Motor neuron (in vitro differentiated cells): ENCODE measurements at places on chromosomes 3 and 15. TPM values are rescaled to one million over a fixed set of nuclear protein-coding genes. Genes with fewer than 3 reads are reported as not detected.

DNA sequence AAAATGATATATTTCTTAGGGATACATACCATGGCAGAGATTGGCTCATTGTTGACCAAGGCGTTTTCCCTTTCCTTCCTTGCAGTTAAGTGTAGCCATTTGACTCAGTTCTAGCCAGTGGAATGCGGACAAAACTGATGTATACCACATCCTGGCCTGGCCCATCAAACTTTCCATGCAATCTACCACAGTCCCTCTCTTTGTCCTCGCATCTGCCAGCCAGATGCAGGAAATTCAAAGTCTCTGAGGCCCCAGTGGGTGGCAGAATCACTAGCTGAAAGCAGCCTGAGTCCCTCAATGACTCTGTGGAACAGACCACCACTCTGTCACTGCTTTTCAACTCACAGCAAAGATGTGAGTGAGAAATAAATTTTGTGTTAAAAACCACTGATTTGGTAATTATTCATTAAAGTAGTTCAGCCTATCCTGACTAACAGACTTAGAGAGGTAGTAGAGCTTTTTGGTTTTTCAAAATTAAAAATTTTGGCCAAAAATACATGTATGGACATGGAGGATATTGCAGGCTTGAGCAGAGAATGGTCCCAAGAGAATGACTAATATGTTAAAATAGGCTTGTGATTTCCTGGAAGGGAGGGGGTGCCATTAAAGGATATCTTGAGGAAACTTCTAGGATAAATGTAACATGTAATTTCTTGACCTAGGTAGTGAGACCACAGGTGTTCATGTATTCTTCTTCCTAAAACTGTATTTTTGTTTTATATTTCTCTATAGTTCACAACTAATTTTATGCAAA is 10.9 kb downstream of the LRRFIP2 start:
- peak; percentile 91 for ATAC-seq

- no peak for ATAC-seq
These were observed 100.2 kb downstream of the CNTN4 start for GRCh38 chr3:2198776-2199279.

- ATAC-seq: no peak
These were observed 59.4 kb downstream of the TMEM44 start for GRCh38 chr3:194573680-194574437.

GRCh38 chr15:45287390-45287956 is 35.4 kb downstream of the SLC28A2 start:
- peak; percentile 63 for ATAC-seq

GRCh38 chr3:104066658-104067057 is 1300.1 kb upstream of the ALCAM start:
- peak; percentile 67 for ATAC-seq

GRCh38 chr15:27623149-27623548 is 476.0 kb downstream of the OCA2 start:
- no peak for ATAC-seq

DNA sequence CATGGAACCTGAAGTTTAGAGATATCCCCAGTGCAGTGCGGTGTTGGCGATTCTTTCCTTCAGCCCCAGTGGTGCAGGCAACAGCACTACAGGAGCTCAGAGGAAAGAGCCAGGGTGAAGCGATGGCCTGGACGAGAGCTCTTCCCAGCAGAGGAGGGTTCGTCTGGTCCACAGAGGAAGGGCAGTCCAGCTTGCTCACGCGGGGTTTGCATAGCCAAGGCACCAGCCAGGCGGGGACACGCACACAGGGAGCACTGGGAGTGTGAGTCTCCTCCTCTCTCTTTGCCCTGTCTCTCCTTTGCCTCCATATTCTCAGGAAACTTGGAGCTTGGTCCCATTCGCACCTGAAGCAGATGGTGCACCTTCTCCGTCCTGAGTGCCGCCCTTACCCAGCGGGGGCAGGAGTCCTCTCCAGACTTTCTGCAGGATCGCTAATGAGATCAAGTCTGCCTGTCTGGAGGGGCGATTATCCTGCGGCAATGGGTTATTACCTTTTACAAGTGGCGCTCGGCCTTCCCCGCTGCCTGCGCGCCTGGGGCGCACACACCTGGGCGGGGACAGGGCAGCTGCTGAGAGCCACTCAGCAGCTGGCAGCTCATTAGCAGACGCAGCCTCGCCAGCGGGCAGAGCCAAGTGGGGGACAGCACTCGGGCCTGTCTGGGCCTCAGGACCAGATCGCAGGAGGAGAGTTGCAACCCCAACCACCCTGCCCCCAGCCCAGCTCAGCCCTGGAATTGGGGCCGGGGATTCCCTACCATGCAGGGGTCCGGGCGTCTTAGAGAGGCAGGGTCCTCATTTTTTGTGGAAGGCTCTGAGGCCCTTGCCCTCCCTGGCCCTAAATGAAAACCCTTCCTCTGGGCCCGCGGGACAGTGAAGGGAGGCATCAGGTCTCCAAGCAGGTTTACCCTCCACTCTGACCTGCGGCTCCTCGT is 119.0 kb upstream of the MEF2A start:
- ATAC-seq: no peak

GRCh38 chr3:550471-550870 is 353.9 kb downstream of the CHL1 start:
- no peak for ATAC-seq

DNA sequence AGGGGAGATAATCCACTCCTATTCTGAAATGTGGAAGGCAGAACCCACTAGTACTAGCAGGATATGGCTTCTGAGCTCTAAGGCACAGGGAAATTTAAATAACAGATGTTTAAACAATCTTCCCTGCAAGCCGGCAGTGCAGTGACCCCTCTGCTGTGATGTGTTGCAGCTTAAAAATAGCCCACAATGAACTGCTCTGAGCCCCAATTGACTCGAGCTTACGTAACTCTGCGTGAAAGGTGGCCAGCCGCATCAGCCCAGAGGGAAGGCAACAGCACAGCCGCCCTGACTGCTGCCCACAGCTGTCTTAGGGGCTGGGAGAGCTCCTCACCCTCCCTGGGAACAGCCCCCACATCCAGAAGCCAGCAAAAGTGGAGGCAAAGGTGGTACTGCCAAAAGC is 12.5 kb upstream of the CAMKV start:
- ATAC-seq: peak; percentile 79

DNA sequence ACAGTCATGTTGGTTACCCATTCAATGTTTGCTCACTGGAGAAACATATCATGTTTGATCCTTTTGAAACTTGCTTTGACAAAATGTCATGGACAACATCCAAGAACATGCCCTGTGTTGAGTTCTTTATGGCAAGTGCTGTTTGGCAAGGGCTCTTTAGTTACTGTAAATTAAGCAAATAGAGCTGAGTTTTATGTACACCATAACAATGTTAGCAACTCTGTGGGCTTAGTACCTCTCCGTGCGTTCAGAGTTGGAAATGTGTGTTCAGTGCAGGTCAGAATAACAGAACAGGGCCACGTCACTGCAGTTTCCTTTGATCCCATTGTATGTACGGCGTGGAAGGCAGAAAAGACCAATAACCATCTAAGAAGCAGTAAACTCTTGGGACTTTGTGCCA is 132.5 kb downstream of the MYRIP start:
- ATAC-seq: no peak

The ZBTB47 gene
- total RNA-seq: 3.3 and 3.8 TPM in 2 replicates

DNA sequence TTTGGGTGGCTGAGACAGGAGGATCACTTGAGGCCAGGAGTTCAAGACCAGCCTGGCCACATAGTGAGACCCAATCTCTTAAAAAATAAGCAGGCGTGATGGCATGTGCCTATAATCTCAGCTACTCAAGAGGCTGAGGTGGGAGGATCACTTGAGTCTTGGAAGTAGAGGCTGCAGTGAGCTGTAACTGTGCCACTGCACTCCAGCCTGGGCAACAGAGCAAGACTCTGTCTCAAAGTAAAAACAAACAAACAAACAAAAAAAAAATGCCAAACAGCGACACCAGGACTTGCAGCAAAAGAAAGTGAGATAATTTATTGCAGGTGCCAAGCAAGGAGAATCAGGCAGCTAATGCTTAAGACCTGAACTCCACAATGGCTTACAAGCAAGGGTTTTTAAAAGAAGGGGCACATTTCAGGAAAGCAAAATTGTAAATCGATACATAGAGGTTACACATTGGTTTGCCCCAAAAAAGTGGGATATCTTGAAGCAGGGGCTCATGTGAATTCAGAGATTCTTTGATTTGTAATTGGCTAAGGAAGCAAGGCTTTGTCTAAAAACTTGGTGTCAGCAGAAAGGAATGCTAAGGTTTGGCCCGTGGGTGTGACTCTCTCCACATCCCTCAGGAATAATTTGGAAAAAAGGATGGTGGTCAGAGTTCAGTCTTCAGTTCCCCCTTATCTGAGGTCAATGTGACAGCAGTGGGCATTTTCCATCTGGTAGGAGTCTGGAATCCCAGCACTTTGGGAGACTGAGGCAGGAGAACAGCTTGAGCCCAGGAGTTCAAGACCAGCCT is 5.2 kb upstream of the MPI start:
- ATAC-seq: no peak

GRCh38 chr3:10242182-10243065 is 5.8 kb upstream of the TATDN2 start:
- no peak for ATAC-seq

GRCh38 chr3:113288881-113289280 is 77.5 kb downstream of the BOC start:
- no peak for ATAC-seq

DNA sequence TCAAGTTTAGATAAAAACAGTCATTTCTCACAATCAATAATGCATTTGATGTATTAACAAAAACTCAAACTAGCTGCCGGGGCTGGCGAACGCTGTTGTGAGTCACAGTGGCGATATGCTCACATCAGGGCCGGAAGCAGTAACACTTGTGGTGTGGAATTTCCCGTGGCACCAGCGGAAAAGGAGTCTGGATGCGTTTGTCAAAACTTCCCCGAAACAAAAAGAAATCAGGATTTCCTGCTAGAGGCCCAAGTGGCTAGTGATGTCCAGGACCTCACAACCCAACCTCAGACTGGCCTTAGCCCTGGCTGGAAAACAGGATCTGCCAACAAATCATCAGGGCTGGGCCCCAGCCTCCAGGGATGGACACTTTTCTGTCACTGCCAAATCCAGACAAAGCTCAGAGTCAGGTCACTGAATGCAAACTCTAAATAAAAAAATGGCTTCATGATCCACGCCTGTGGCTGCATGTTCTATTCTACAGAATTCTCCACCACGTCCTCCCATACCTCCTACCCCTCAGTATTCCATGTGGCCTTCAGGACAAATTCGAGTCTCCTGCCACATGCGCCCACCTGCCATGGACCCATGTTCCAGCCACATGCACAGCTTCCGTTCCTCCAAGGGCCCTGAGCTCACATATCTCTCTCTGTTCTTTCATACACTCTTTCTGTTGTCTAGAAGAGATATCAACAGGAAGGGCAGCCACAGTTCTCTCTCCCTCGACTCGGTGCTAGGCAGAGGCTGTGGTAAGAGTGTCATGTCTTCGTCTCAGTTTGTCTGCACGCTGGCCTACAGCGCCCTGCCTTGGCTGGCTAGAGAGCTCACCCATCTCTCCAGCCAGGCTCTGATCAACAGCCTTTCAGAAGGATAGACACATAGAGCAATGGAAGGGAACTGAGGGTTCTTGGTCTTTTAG is 35.4 kb downstream of the EHD4 start:
- no peak for ATAC-seq

DNA sequence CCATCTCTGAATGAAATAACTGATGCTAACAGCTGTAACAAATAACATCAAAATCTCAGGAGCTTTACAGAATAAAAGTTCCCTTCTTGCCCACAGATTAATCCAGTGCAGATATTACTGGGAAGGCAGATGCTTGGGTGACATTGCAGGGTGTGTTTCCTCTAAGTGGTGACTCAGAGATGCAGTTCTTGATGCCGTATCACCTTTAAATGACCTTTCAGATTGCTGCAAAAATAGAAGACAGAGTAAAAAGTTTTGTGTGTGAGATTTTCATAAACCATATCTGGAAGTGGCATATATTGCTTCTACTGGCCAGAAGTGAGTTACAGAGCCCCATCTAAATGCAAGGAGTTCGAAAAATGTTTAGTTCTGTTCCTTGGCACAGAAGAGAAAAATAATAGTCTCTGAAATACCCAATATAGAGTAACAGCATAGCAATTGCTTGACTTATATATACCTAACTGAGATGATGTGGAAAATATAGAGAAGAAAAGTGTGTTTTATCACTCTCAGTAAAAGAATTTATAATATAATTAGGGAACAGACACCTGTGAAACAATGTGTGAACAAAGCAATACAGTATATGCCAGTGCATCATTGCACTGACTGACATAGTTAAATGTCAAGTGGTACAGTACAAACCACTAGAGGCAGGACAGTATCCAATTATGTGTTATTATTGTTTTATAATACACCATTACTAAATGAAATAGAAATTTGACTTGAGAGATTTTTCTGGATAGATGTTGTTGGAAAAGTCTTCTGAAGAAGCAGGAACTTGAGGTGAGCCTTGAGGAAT is 430.7 kb upstream of the CBLB start:
- ATAC-seq: no peak

DNA sequence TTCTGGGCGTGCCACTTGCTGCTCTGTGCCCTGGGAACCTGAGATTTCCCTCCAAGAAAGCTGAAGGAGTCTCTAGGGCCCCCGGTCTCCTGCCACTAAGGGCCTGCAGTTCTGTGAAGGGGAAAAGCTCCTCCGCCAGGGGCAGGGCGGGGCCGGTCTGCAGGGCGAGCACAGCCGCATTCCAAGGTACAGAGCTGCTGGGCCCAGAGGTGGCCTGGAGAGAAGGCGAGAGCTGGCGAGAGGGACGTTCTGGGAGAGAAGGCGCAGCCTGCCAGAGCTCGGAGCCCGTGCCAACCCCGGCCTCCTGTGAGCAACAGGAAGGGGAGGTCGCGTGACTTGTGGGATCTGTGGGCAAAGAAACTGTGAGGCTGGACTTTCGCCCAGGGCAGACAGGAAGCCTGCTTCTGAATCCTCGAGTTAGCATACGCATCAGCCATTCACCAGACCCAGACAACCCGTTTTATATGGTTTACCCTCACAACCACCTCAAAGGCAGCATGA is 500.4 kb downstream of the SHQ1 start:
- ATAC-seq: no peak

The LRRN1 gene
- total RNA-seq: 12.8 and 16.9 TPM in 2 replicates

DNA sequence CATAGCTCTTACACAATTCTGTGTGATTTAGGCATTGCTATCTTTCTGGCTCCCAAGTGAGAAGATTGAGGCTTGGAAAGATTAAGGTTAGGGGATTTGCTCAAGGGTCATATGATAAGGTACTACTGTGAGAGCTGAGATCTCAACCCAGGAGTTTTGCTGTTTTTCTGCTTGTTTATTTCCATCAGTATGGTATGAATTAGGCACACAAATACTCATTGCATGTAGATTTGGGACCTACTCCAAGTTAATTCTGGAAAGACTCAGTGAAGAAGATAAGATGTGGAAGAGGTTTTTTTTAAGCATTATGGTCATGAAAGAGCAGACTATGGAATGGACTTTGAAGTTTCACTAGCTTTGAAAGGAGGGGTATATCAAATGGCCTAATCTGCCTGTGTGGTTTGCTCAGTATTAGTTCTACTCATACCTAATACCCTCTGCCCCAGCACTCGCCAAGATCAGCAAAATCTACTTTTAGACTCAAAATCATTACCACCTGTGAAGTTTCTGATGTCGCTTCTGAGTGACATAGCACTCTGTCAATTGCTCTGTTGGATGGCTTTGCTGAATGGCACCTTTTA is 12.5 kb downstream of the MBNL1 start:
- ATAC-seq: no peak

The ATP10A gene
- 1.1 and 3.0 TPM in 2 replicates for total RNA-seq
